ENCODE measurements at places on chromosomes 5 and 9. TPM values are rescaled to one million over a fixed set of nuclear protein-coding genes. Genes with fewer than 3 reads are reported as not detected.

- no peak overlapping the region for H3K27ac ChIP-seq
- no peaks in the 10 kb centered on the region for H3K36me3 ChIP-seq
- H3K27me3 ChIP-seq: no peaks in the 10 kb centered on the region
- no peaks in the 10 kb centered on the region for H3K4me1 ChIP-seq
Measured at GRCh38 chr9:81074221-81074620, 615.1 kb downstream of the TLE1 start.

GRCh38 chr5:73513996-73514395 lies 15.8 kb downstream of the BTF3 start:
- no peak for DNase-seq
- no peaks in the 10 kb centered on the region for H3K36me3 ChIP-seq
- no peaks in the 10 kb centered on the region for H3K4me1 ChIP-seq
- no peaks in the 10 kb centered on the region for H3K27me3 ChIP-seq

- no peaks in the 10 kb centered on the region for H3K27me3 ChIP-seq
- no peak for DNase-seq
- no peak overlapping the region for H3K4me3 ChIP-seq
- no peak overlapping the region for H3K27ac ChIP-seq
Measured at GRCh38 chr9:70480405-70480980, 66.0 kb upstream of the KLF9 start.

DNA sequence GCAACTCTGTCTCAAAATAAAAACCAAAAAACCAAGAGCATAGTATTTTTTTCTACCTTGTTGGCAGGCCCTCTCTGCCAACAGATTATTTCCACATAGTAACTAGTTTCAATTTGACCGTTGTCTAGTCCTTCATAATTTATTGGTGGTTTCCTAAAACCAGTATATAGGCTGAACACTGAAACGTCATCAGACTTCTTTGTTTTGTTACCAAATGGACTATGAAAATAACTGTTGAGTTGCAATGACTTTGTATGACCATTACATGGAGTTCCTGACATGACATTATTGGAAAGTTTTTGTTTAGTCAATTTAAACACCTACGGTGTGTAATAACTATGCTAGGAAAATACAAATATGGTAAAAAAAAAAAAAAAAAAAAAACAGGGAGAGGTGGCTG lies 1.7 kb downstream of the AGGF1 start:
- H3K36me3 ChIP-seq: peaks cover 39% of the 10 kb centered on the region
- H3K4me1 ChIP-seq: peaks cover 30% of the 10 kb centered on the region
- H3K4me3 ChIP-seq: peak overlapping the region; percentile 94
- peak overlapping the region; percentile 94 for H3K27ac ChIP-seq
- no peaks in the 10 kb centered on the region for H3K27me3 ChIP-seq

- H3K36me3 ChIP-seq: peaks cover 48% of the 10 kb centered on the region
- no peaks in the 10 kb centered on the region for H3K4me1 ChIP-seq
- DNase-seq: no peak
- H3K4me3 ChIP-seq: no peak overlapping the region
- H3K27ac ChIP-seq: no peak overlapping the region
- H3K27me3 ChIP-seq: no peaks in the 10 kb centered on the region
Measured at GRCh38 chr9:93636172-93636661, 59.8 kb downstream of the PHF2 start.

GRCh38 chr5:76427206-76428140 lies 24.4 kb downstream of the IQGAP2 start:
- no peaks in the 10 kb centered on the region for H3K27me3 ChIP-seq
- H3K4me1 ChIP-seq: peaks cover 35% of the 10 kb centered on the region
- no peak overlapping the region for H3K27ac ChIP-seq
- H3K4me3 ChIP-seq: no peak overlapping the region
- peaks cover 6% of the 10 kb centered on the region for H3K36me3 ChIP-seq
- no peak for DNase-seq

DNA sequence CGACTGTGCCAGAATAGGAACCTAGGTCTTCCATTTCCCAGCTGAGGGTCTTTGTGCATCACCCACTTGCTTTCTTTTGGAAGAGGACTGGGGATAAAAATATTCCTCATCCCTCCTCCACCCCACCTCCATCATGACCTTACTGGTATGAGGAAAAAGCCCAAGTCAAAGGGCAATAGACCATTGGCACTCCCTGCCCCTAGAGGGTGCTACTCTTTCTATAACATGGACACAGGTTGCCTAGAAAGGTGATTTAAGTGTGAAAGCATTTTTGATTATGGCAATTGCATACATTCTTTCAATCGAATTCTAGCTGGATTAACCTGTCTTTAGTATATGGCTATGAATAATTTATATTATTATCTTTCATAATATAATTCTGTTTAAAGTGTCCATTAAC lies 22.8 kb upstream of the ZNF618 start:
- H3K4me3 ChIP-seq: no peak overlapping the region
- peaks cover 7% of the 10 kb centered on the region for H3K27me3 ChIP-seq
- peaks cover 9% of the 10 kb centered on the region for H3K4me1 ChIP-seq
- peak; percentile 24 for DNase-seq
- H3K36me3 ChIP-seq: peaks cover 2% of the 10 kb centered on the region

DNA sequence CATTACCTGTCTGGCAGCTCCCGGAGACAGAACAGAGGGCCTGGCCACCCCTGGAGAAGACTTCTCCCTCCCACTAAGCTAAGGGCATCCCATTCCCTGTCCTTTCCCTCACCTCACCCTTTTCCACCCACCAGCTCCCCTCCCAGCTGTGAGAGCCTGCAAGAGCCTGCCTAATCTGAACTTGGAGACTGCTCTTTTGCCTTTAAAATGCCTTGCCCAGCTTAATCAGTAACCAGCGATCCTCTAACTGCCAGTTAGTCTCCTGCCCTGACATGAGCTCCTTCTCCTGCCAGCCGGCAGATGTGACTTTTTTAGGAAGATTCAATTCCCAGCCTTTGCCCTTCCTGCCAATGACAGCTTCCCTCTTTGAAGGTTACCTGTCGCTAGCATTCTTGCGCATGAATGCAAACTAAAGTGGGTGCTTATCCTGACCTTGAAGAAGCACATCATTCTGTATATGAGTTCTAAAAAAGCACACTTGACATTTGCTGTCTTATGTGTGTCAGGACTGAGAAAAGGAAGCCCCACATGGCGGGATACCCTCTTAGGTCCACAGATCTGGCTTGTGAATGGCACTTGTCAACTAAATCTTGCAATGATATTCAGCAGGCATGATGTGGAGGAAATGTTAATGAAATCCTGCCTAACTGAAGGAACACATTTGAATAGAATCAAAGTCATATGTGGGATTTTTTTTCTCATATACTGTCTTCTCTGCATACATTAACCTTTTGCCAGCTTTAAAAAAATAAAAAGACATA lies 411.2 kb upstream of the SLC30A5 start:
- no peaks in the 10 kb centered on the region for H3K36me3 ChIP-seq
- no peak overlapping the region for H3K4me3 ChIP-seq
- H3K27me3 ChIP-seq: no peaks in the 10 kb centered on the region
- no peak overlapping the region for H3K27ac ChIP-seq

GRCh38 chr5:133363807-133364587 lies 248.3 kb downstream of the FSTL4 start:
- H3K4me3 ChIP-seq: no peak overlapping the region
- no peaks in the 10 kb centered on the region for H3K36me3 ChIP-seq
- DNase-seq: no peak
- peaks cover 2% of the 10 kb centered on the region for H3K27me3 ChIP-seq

GRCh38 chr5:1103505-1104326 lies 8.1 kb downstream of the SLC12A7 start:
- H3K4me3 ChIP-seq: peak overlapping the region; percentile 34
- DNase-seq: peak; percentile 24
- peaks cover 90% of the 10 kb centered on the region for H3K4me1 ChIP-seq
- H3K27ac ChIP-seq: peak overlapping the region; percentile 86
- no peaks in the 10 kb centered on the region for H3K36me3 ChIP-seq
- no peaks in the 10 kb centered on the region for H3K27me3 ChIP-seq

STPG3 gene
- total RNA-seq: not detected

IFNA21 gene
- total RNA-seq: not detected

ELAVL2 gene
- not detected for total RNA-seq

TMEM174 gene
- not detected for total RNA-seq

Data from activated CD8-positive, alpha-beta T cell treated with anti-CD3 and anti-CD28 coated beads for 36 hours (primary cell).